Small intestine (tissue), 16 donors: ENCODE measurements at places on chromosomes 12 and 14. TPM values are rescaled to one million over a fixed set of nuclear protein-coding genes. Genes with fewer than 3 reads are reported as not detected.

- no peaks in the 10 kb centered on the region for H3K36me3 ChIP-seq
- peaks cover 1% of the 10 kb centered on the region for H3K27me3 ChIP-seq
- peak; percentile 77 for DNase-seq
- H3K4me1 ChIP-seq, result no peaks in the 10 kb centered on the region
These were observed 66.5 kb downstream of the TBC1D30 start for GRCh38 chr12:64890873-64891468.

DNA sequence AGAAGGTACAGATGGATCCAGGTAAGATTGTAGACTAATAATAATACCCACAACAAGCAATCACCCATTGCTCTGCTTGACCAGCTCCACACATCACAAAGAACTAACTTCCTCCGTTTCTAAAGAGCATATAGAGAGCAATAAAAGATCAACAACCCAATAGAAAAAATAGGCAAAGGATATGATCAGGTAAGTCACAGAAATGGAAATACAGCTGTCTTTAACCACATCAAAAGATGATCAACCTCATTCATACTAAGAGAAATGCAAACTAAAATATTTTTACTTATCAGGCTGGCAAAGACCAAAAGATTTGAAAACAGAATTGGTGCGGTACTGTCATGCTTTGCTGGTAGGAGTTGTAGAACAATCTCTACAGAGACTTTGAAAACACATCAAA, 8.9 kb downstream of the C2CD5 start:
- no peak overlapping the region for H3K27ac ChIP-seq
- no peaks in the 10 kb centered on the region for H3K27me3 ChIP-seq
- no peak overlapping the region for H3K4me3 ChIP-seq
- H3K4me1 ChIP-seq, result peaks cover 2% of the 10 kb centered on the region
- DNase-seq, result no peak

GRCh38 chr12:109817627-109818231, 15.5 kb downstream of the TRPV4 start:
- no peak overlapping the region for H3K4me3 ChIP-seq
- H3K27ac ChIP-seq, result no peak overlapping the region
- no peaks in the 10 kb centered on the region for H3K4me1 ChIP-seq
- DNase-seq, result no peak
- H3K36me3 ChIP-seq, result no peaks in the 10 kb centered on the region

GRCh38 chr12:106329231-106329982, 26.9 kb downstream of the TCP11L2 start:
- peaks cover 17% of the 10 kb centered on the region for H3K36me3 ChIP-seq
- H3K4me3 ChIP-seq, result no peak overlapping the region
- no peaks in the 10 kb centered on the region for H3K4me1 ChIP-seq
- DNase-seq, result peak; percentile 9
- H3K27ac ChIP-seq, result no peak overlapping the region

The C12orf60 gene
- 0.45 TPM for polyA plus RNA-seq

The CCDC197 gene
- polyA plus RNA-seq, result not detected
